ENCODE measurements at places on chromosomes 5 and 9.

DNA sequence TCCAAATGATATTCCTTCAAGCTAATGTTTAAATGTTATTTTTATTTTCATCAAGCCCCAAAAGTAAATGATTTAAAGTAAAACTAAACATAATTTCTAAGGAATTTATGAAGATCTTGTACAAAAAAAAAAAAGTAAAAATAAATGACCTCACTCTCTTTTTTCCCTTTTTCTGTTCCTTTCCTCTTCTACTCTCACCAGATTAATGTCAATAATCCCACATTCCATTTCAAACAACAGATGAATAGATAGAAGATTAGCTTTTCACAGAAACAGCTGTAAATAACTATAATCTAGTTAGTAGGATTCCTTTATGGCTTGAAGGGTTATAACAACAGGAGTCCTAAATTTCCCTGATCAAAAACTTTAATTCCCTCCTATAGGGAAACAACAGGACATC is 88.1 kb downstream of the EFNA5 start:
- DNase-seq: no peak

DNA sequence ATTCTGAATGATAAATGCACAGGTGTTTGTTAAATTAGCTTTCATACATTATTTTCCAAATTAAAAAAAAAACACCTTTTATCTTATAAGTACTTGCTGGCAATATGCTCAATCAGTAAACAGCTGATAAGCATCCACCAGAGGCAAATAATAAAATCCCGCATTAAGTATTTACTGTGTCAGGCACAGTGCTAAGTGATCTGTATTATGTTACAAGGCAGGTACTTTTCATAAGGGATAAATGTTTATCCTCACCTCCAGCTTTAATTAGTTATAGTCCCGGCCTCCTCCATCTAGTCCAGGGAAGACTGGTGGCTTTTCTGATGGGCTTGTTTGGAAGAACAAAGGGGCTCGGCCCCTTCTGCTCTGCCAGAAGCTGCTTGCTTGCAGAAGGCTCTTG is 40.1 kb downstream of the PFDN1 start:
- no peak for DNase-seq

- no peak for DNase-seq
Observed at GRCh38 chr5:153372425-153373129, 117.9 kb upstream of the GRIA1 start.

DNA sequence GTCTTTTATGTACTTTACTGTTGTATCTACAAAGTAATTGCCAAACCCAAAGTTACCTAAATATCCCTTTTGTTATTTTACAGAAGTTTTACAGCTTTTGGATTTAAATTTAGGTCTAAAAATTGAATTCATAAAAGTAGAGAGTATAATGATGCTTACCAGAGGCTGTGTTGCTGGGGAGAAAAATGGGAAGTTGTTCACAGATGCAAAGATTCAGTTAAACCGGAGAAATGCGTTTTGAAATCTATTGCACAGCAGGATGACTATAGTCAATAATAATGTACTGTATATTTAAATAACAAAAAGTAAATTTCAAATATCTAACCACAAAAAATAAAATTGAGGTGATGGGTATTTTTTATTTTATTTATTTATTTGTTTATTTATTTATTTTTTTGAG is 2.6 kb upstream of the ANKRD18A start:
- DNase-seq: no peak

GRCh38 chr5:150519978-150520377 is 12.0 kb downstream of the NDST1 start:
- no peak for DNase-seq

- DNase-seq: no peak
Observed at GRCh38 chr5:117621921-117622320, 1047.3 kb upstream of the SEMA6A start.

- no peak for DNase-seq
Observed at GRCh38 chr9:108022246-108022935, 532.8 kb upstream of the KLF4 start.

DNA sequence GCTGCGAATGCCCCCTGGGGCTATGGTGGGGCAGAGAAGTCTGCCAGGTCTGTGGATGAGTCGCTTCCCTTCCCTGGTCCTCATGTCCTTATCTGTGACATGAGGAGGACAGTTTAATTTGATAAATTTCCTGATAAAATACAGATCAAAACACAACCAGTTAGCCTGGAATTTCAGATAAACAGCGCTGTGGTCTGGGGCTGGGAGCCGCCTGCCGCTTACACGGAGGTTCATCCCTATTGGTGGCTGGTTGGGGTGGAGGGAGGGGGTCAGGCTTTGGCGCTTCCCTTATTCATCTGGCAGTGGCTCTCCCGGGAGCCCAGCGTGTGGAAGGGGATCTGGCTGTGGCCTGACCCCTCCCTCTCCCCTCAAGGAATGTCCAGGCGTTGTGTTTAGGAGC is 17.9 kb downstream of the CRB2 start:
- DNase-seq: no peak

GRCh38 chr9:135098400-135099105 is 11.1 kb downstream of the OLFM1 start:
- DNase-seq: no peak

- DNase-seq: no peak
Observed at GRCh38 chr9:114107286-114108001, 8.4 kb upstream of the KIF12 start.

DNA sequence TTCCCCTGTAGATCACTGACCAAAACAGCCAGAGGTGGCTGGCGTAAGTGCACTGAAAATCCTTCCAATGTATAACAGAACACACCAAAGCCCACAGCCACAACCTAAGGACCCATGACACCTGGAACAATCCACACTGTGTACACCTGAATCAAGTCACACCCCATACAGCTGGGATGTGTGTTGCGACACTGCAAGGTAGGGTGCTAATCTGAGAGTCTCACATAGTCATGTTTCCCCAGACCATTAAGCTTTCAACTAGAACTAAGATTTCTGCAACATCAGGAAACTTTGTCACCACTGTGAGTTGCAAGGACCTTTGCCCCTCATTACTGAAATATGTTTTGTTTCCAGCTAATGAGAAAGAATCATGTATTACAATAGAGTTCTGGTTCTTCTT is 59.4 kb downstream of the MED27 start:
- DNase-seq: no peak

- DNase-seq: no peak
Observed at GRCh38 chr5:128596071-128596470, 58.0 kb upstream of the FBN2 start.

Measured in activated T-cell treated with anti-CD3 and anti-CD28 coated beads, Interleukin-2, amount 50 U/mL, for 4 hours (primary cell).